Activated CD4-positive, alpha-beta memory T cell treated with anti-CD3 and anti-CD28 coated beads for 36 hours (primary cell): ENCODE measurements at places on chromosomes 1 and 21.
A peak's percentile ranks its signal among the peaks of the same experiment; 100 is the strongest.

DNA sequence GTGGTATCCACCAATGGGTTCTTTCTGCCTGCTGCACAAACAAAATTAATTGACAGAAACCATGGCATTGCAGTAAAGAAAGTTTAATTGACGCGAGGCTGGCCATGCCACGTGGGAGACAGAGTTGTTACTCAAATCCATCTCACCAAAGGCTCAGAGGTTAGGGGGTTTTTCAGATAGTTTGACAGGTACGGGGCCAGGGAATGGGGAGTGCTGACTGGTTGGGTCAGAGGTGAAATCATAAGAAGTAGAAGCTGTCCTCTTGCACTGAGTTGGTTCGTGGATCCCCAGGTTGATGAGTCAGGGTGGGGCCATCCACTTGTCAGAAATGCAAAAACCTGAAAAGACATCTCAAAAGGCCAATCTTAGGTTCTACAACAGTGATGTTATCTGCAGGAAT, 941 bp upstream of the TBCE start:
- peak; percentile 73 for DNase-seq

DNA sequence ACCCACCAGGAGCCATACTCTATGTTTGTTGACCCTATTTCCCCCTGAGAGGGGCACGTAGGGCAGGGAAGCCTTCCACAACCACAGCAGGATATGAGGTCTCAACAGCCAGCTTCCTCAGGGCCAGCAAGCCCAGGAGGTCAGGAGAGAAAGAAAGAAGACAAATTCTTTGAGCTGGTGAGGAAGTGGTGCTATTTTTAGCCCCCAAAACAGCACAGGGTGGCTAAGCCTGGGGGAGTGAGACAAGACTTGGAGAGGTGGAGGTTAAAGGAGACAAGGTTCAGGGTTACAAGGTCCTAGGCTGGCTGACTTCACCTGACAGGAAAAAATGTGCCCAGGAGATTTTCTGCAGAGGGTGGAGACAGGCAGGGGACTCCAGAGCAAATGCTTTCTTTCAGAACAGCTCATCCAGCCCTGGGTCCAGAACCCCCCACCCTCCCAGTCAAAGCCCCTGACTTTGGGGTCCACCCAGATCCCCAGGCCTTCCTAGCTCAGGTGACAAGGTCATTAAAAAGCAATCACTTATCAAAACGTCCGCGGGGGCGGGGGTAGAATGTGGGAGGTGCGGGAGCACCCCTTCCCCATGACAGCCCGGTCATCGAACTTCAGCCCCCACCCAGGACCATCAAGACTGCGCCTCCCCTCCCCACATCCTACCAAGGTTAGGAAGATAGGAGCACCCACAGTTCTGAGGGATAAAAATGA, 1.3 kb downstream of the SV2A start:
- DNase-seq = no peak

GRCh38 chr1:119735217-119735616, 23.5 kb downstream of the PHGDH start:
- no peak for DNase-seq

- peak; percentile 82 for DNase-seq
Observed at GRCh38 chr1:217482356-217483102, 148.4 kb downstream of the GPATCH2 start.
